CMK (cell line): ENCODE measurements at places on chromosomes 7 and 10.

GRCh38 chr10:84634636-84635035 is 306.2 kb downstream of the CCSER2 start:
- no peak for DNase-seq

DNA sequence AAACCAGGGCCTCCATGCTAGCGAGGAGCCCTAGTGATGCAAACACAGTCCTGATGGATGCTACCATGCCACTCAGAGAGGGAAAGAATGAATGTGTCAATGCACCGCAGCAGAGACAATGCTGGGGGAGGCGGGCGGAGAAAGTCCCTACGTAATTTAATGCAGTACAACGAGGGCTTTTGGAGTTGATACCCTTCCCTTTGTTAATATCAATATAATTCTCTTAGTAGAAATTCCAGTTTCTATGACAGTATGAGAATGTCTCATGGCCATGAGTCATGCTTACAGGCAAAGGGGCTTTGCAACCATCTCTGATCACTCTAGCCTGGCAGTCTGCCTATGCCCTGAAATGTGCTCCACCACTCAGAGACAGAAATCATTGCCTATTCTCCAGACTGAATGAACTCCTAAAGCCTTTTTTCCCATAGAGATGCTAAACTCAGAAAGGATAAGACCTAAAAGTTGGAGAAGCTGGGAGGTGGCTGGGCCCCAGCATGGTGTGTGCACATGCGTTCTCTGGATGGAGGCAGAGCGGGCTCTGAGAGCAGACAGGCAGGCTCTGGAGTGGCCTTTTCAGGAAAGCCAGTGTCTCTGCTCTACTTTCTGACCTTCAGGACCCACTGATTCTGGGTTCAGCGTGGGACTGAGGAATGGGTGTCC is 20.3 kb upstream of the GIMAP2 start:
- no peak for DNase-seq

- no peak for DNase-seq
These were observed 103.5 kb downstream of the FAM53B start for GRCh38 chr10:124640538-124641231.

DNA sequence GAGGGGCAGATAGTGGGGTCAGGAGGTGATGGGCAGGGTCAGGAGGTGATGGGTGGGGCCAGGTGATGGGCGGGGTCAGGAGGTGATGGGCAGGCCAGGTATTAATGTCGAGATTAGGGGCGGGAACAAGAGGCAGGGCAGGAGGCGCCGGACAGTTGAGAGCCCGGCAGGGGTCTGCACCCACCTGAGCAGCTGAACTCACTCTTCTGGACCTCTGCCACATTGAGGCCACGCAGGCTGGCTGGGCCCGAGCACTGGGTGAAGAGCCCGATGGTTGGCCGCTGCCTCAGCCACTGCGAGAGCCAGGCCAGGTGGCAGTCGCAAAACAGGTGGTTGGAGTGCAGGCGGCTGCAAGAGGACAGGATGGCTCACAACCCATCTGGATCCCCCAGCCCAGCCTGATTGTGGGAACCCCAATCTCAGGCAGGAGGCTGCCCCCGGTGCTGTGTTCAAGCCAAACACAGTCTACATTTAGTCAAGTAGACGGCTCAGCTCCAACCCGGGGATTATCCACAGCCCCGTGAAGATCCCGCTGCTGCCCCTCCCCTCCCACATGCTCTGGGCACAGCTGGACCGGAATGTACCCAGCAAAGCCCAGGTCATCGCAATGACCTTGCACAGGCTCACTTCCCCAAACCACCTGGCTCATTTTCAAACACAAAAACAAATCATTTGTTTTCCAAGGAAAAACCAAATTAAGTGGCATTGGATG is 122.3 kb downstream of the SLIT1 start:
- no peak for DNase-seq

GRCh38 chr7:145092766-145093165 is 256.9 kb upstream of the TPK1 start:
- no peak for DNase-seq

GRCh38 chr7:134527979-134528371 is 608 bp downstream of the AKR1B10 start:
- no peak for DNase-seq

DNA sequence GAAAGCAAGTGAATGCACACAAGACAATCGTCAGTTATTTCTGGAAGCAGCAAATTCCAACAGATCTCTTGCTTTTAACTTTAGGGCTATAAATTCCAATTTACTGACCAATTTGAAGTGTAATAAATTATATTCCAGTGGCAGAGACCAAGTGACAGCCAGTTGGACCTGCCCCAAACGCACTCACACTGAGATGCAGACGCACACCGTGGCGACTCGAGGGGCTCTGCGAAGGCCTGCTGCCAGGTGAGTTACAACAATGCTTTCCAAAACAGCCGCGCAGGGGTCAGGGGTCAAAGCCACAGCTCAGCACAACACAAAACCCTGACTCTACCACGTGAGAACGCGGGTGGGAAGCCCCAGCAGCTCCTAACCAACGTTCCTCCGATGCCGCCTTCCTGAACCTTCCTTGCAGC is 97.4 kb downstream of the ZRANB1 start:
- DNase-seq, result no peak

DNA sequence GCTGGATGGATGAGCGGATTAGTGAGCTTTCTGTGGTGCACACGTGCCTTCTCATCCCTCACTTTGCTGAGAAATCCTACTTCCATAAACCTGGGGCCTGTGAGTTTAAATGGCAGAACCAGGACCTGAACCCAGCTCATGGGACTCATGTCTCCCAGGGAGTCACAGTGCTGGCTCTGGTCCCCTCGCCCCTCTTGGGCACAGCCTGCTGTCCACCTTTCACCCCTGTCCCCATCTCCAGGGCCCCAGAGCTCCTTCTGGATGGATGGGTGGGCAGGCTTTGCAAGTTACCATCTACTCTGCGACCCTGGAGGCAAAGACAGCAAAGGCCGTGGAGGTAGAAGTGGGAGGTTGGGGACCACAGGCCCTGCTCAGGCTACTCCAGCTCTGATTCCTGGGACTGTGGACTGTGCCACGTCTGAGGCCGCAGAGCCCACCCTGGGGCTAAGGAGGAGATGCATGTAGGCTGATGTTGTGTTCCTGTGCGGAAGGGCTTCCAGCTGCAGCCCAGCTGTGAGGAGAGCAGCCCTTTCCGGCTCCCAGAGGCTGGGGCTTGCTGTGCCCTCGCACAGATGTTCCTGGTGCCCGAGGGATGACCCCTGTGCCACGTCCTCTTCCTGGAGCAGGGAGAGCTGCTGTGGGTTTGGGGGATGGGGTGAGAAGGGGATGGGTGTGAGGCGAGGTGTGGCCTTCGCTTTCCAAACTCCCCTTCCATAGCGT is 40.3 kb downstream of the PRF1 start:
- no peak for DNase-seq

GRCh38 chr7:44162179-44162578 is 21.0 kb upstream of the MYL7 start:
- no peak for DNase-seq

GRCh38 chr7:147570390-147570789 is 1020.2 kb upstream of the C7orf33 start:
- DNase-seq, result no peak

DNA sequence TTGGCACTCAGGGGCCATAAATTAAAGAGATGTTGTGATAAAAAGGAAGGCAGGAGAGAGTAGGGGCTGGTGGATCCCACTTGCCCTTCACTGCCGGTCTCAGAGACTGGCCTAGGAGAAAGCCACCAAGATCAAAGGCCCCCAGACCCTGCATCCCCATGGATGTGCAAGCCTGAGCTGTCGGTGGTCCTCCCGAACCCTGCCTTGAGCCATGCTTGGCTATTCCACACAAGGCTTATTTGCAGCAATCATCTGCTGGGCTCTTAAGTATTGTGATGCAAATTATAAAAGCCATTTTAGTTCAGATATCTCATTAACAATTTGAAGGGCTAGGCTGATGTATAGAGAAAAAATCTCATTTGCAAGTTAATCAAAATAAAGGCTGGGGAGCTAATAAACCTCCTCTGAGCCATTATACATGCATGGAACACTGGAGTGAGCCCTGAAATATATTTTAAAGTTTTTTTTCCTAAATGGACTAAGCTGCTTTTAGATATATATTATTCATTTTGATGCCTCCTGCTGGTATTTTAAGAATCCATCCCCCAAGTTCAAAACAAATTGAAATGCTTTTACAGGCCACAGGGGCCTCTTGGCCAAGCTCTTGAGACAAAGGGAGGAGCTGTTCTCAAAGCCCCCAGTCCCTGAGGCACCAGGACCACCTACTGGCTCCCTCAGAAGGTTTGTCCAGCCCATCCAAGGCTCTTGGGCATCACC is 28.1 kb downstream of the OAT start:
- no peak for DNase-seq

DNA sequence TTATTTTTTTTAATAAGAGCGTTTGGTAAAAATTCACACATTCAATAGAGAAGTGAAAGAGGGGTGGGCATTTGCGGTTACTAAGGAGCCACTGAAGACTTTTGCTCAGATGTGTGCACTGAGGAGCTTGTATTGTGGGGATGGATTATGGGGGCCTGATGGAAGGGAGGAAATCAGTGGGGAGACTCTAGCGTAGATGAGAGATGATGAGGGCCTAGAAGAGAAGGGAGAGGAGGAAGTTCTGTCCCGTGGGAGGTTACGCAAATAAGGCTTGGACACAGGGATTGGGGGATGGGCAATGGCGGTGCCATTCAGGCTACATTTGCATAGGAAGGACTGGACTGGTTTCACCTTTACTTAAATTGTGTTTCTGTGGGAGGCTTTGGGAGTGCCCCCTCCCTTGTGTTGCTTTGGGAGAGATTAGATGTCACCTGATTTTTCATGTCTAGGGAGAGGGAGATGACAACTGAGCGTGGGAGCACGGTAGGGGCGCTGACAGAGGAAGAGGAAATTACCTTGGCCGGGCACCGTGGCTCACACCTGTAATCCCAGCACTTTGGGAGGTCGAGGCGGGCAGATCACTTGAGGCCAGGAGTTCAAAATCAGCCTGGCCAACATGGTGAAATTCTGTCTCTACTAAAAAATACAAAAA is 2.2 kb upstream of the HIP1 start:
- no peak for DNase-seq

GRCh38 chr10:8416760-8417159 is 362.3 kb downstream of the GATA3 start:
- no peak for DNase-seq

GRCh38 chr10:11177381-11177780 is 159.7 kb downstream of the CELF2 start:
- no peak for DNase-seq

DNA sequence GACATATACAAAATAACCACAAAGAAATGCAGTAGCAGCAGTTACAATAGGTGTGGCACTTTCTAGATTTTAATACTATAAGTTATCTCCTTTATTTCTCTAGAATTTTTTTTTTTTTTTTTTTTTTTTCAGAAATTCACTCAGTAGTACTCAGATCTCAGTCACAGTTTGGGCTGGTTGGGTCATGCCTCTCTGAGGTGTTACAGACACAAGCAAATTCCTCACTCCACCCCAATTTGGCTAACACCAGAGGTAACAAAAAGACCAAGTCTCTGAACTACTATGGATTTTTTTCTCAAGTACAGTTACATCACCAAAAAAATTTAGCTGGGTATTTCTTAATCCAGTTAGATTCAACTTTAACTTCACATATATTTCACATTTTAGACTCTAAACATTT is 985.1 kb upstream of the LRRN3 start:
- no peak for DNase-seq

- no peak for DNase-seq
These were observed 201.5 kb downstream of the CDK14 start for GRCh38 chr7:90797596-90797995.

GRCh38 chr10:100803908-100804307 is 58.5 kb downstream of the PAX2 start:
- DNase-seq, result no peak

GRCh38 chr7:1210979-1211608 is 21.6 kb upstream of the UNCX start:
- no peak for DNase-seq

DNA sequence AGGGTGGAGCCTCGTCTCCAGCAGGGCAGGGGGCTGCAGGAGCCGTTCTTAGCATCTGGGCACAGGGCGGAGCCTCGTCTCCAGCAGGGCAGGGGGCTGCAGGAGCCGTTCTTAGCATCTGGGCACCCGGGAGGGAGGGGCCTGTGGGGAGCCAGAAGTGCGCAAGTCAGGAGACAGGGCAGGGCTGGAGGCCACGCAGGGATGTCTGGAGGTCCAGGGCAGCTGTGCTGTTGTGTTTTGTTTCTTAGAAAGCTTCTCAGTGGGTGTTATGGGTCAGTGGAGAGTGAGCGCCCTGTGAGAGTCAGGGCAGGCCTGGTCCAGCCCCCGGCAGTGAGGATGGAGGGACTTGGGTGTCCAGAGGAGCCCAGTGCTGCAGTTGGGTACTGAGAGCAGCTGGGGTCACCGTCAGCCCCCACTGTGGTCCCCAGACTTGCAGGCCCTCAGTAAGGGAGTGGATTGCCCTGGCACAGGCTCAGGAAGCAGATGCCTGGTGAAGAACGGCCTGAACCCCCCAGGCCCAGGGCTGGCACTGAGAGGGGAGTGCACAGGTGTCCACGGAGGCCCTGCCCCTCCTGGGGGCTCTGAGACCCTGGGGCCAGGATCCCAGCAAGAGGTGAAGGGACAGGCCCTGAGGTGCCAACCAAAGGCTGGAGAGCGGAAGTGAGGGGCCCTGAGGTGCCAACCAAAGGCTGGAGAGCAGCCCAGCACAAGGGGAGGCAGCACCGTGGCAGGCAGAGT is 29.8 kb downstream of the FAM20C start:
- DNase-seq, result no peak

- DNase-seq, result no peak
These were observed 24.0 kb upstream of the EIF5AL1 start for GRCh38 chr10:79488336-79488735.

GRCh38 chr7:46007990-46008643 is 87.0 kb upstream of the IGFBP3 start:
- DNase-seq, result no peak

GRCh38 chr10:5033061-5033778 is 29.6 kb upstream of the AKR1C2 start:
- DNase-seq, result no peak

DNA sequence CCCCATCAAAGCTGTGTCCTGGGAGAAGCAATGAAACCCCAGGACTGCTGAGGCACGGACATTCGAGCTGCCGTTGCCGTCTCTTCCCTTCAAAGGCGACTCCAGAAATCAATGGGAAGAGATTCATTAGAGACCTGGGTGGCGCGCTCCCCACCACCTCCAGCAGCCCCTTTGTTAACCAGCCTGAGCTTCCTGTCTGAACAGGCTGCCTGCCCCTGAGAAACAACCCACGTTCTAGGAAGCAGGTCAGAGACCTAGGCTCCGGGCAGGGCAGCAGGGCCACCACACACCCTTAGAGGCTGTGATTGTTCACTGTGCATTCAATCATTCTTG is 110.9 kb upstream of the PPIF start:
- DNase-seq, result no peak

- DNase-seq, result no peak
These were observed 79.8 kb upstream of the ZNF716 start for GRCh38 chr7:57370066-57370738.

DNA sequence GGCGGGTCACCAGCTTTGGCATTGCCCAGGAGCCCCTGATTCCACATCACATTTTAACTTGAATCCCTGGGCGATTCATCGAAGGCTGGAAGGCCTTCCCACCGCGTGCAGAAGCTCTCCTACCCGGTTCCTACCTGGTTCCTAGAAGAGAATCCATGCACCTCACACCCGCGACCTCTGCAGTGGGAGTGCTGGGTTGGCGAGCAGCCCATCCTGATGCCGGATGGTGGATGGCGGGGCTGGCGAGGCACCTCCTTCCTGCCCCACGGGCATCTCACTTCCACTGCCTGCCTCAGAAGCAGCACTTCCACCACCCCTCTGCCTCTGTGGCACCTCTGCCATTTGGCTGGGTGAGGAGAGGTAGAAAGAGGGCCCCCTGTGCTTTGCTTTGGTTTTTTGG is 32.0 kb downstream of the NUB1 start:
- no peak for DNase-seq
